Bronchus fibroblast of lung (primary cell): ENCODE measurements at places on chromosomes 2 and 18. TPM values are rescaled to one million over a fixed set of nuclear protein-coding genes. Genes with fewer than 3 reads are reported as not detected.

The CRYBA2 gene
- not detected in 2 replicates for total RNA-seq

The SPP2 gene
- not detected in 2 replicates for total RNA-seq

The RNF144A gene
- 2.8 and 3.0 TPM in 2 replicates for total RNA-seq

The KCNF1 gene
- 0.50 and 0.59 TPM in 2 replicates for total RNA-seq

The INHBB gene
- not detected in 2 replicates for total RNA-seq

The CTLA4 gene
- total RNA-seq = not detected in 2 replicates

The LONRF2 gene
- total RNA-seq = under 0.01 TPM in 2 replicates

The CACNB4 gene
- total RNA-seq = under 0.01 and 0.15 TPM in 2 replicates

The RTN4 gene
- total RNA-seq = 463 and 506 TPM in 2 replicates

The CCDC68 gene
- 3.7 and 6.1 TPM in 2 replicates for total RNA-seq

The SPHKAP gene
- total RNA-seq = not detected in 2 replicates

The VAMP8 gene
- 2.5 and 5.2 TPM in 2 replicates for total RNA-seq

The ACKR3 gene
- total RNA-seq = 0.15 TPM in 1 of 2 replicates, not detected in the other

The MAPK4 gene
- total RNA-seq = not detected in 2 replicates

The RAB11FIP5 gene
- total RNA-seq = 22.7 and 23.9 TPM in 2 replicates

The PCARE gene
- not detected in 2 replicates for total RNA-seq

The SERPINB10 gene
- total RNA-seq = 1.7 TPM in 1 of 2 replicates, not detected in the other

The PFN4 gene
- total RNA-seq = 0.15 and 0.17 TPM in 2 replicates

The LIMS3 gene
- 1.0 and 1.2 TPM in 2 replicates for total RNA-seq

The FAM228A gene
- 0.34 and 1.5 TPM in 2 replicates for total RNA-seq

The LRP2 gene
- total RNA-seq = not detected in 2 replicates

The TMEM237 gene
- 27.1 and 29.3 TPM in 2 replicates for total RNA-seq

The SLC11A1 gene
- total RNA-seq = under 0.01 and 0.30 TPM in 2 replicates

The RTP5 gene
- total RNA-seq = not detected in 2 replicates

The STARD6 gene
- 0.15 and 0.34 TPM in 2 replicates for total RNA-seq

The TMEM200C gene
- 1.3 and 1.5 TPM in 2 replicates for total RNA-seq

The KATNAL2 gene
- total RNA-seq = 1.5 and 1.7 TPM in 2 replicates

The AGPS gene
- 27.8 and 33.8 TPM in 2 replicates for total RNA-seq

The TUBA3D gene
- not detected in 2 replicates for total RNA-seq

The KCNK3 gene
- not detected in 2 replicates for total RNA-seq

The RIT2 gene
- total RNA-seq = not detected in 2 replicates

The CPS1 gene
- total RNA-seq = 11.0 and 18.5 TPM in 2 replicates

The BOLA3 gene
- total RNA-seq = 89.8 and 129 TPM in 2 replicates
